NCI-H526 treated with DMSO at 0.1 percent for 48 hours (cell line): ENCODE measurements at places on chromosomes 6 and 20.

- DNase-seq, result no peak
Observed at GRCh38 chr6:111757342-111757741, 115.9 kb downstream of the FYN start.

GRCh38 chr20:33900521-33901131, 89.5 kb downstream of the CHMP4B start:
- DNase-seq, result no peak

DNA sequence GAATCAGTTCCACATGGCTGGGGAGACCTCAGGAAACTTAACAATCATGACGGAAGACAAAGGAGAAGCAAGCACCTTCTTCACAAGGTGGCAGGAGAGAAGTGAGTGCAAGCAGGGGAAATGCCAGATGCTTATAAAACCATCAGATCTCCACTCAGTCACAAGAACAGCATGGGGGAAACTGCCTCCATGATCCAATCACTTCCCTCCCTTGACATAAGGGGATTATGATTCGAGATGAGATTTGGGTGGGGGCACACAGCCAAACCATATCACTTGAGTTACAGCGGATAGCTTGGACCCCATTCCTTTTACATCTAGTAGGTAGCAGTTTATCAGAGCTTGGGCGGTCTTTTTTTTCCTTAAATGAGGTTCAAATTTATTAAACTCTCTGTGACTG, 19.1 kb downstream of the AFDN start:
- DNase-seq, result no peak

DNA sequence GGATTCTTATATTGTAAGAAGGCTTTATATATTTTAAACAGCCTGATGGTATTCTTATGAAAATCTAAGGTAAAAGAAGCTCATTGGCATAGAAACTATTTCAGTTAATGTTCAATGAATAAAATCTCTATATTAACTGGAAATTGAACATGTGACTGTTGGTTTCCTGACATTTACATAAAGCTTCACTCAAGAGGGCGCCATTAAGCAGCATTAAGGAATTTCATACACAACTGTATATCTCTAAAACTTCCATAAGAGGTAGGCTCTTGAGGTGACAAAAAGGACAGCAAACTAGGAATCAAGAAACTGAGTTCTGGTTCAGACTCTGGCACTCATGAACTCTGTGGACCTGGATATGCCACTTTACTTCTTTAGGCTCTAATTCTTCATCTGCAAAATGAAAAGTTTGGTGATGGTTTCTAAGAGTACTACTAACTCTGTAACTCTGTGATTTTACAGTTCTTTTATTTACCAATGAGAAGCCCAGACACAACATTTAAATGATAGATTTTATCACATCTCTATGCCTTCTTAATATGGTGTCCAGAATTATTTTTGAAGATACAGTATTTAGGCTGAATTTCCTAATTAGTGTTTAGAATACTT, 147.5 kb downstream of the FLRT3 start:
- DNase-seq, result peak; percentile 15

GRCh38 chr20:17619351-17620093, 49.6 kb downstream of the DSTN start:
- no peak for DNase-seq

GRCh38 chr20:58546756-58547622, 31.8 kb upstream of the APCDD1L start:
- no peak for DNase-seq

DNA sequence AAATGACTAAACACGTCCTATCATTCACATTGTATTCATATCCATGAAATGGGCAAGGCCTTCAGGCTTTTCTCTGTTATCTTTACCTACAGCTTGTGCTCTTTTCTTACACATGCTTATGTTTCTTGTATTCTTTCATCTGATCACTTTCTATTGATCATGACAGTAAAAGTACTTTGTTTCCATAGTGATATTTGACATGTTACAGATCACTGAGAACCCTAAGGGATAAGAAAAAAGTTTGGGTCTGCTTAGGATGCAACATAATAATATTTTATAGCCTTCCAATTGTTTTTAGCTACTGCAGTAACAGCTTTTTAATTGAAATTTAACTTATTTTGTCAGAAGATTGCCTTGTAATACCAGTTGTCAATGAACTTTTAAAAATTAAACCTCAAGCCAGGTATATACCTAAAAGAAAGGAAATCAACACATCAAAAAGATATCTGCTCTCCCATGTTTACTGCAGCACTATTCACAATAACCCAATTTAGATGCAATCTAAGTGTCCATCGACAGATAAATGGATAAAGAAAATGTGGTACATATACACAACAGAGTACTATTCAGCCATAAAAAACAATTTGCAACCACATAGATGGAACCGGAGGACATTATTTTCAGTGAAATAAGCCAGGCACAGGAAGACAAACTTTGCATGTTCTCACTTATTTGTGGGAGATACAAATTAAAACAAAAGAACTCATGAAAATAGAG, 3.0 kb upstream of the SMIM8 start:
- no peak for DNase-seq

DNA sequence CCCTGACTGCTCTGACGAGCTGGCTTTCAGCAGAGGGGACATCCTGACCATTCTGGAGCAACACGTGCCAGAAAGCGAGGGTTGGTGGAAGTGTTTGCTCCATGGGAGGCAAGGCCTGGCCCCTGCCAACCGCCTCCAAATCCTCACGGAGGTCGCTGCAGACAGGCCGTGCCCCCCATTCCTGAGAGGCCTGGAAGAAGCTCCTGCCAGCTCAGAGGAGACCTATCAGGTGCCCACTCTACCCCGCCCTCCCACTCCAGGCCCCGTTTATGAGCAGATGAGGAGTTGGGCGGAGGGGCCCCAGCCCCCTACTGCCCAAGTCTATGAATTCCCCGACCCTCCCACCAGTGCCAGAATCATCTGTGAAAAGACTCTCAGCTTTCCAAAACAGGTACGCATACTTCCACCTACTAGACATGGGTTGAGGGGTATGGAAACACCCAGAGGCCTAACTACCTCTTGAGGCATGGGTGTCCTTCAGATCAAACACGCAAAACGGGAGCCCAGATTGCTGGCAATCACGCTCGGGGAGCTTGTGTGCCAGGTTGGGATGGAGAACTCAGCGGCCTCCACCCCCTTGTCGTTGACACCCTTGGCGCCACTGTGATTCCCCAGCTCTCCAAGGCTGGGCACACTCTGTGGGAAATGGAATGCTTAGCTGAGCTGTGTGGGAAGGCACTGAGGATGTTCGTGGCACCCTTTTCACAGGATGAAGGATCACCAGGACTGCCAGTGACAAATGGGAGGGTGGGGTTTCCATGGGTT, 25.3 kb downstream of the CASS4 start:
- no peak for DNase-seq

DNA sequence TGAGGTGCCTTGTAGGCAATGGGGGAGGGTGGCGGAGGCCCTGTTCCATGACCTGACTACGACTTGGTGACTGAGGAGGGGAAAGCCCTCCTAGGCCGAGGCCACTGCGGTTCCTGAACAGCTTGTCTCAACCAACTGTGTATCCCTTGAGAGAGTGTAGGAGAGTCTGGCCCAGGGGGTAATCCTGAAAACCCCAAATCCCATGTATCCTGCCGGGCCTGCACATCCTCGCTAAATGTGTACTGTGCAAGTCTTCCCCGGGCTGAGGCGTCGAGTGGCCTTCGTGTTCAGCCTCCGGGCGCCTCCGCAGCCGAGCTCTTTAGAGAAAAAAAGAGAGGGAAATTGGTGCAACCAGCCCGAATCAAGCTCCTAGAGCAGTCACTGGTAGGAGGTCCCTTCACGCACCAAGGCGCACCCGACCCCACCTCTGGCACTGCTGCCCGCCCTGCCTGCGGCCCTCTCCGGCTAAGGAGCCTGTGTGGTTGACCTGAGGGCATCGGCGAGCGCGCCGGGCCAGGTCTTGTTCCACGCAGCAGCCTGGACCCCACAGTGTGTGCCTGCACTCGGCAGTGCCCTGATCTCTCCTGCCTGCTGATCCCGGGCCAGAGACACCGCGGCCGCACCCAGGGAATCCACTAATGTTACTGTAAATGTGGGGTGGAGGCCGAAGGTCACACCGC, 7.3 kb downstream of the SIM1 start:
- no peak for DNase-seq

GRCh38 chr6:164206807-164207423, 792.4 kb downstream of the QKI start:
- DNase-seq, result no peak

DNA sequence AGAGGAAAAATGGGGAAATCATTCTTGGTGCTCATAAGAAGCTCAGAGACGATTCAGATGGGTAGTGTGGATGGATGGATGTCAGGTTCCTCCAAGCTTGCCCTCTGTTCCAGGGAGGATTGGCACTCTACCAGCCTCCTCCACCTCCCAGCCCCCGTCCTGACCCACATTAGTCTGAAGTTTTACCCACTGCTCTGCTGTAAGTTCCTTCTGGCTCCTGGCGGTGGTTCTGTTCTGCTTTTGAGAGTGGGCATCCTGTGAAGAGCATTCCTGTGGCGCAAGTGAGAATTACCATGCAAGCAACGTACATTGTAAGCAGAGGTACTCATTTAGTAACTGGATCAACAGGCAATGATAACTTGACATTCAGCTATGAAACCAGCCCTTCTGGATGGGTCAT, 103.4 kb downstream of the SYNDIG1 start:
- DNase-seq, result no peak

DNA sequence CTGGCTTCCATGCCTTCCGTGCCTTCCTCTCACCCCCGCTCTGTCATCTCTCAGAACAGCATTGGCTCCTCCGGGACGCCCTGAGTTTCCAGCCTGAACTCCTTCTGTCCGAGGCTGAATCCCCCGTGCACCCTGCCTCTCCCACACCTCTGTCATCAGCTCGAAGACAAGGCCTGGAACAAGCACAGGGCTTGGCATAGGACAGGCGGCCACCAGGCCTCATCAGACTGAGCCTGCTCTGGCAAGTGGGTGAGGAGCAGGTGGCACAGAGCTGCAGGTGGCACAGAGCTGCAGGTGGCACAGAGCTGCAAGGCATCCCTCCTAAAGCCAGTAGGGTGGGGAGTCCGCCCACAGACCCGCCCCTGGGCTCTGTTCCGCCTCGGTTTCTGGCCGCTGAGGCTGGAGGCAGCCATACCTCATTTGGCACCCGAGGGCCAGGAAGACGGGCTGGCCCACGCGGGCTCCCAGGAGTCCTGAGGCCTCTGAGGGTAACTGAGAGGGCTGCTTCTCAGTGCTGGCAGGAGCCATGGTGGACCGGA, 60.2 kb downstream of the EZR start:
- DNase-seq, result no peak

DNA sequence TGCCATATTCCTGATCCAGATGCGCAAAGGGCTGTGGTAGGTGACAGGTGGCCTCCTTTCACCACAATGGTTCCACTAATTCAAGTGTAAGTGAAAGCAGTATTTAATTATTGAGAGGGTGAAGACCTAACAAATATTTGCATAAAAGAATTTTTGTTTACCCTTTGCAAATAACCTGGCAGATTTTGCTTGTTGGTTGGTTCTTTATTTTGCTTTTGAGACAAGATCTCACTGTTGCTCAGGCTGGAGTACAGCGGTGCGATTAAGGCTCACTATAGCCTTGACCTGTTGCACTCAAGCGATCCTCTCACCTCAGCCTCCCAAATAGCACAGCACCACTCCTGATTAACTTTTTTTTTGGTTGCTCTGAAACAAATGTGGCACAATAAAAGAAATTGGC, 49.2 kb downstream of the PCNA start:
- DNase-seq, result peak; percentile 45

DNA sequence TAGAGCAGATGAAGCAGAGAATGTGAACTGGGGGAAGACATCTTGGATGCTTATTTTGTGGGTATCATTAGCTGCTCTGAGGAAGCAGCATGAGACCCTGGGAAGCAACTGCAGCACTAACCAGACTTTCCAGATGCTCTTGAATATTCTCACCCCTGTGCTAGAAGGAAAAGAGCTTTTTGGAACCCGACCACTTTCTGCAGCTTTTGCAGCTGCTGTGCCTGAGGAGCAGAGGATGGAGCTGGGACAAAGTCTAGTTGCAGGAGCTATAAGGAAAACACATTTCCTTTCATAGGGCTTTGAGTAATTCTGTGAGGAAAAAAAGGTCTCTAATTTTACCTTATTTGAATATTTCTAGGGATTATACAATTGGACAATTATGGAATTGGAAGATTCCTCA, 369.7 kb downstream of the CD109 start:
- no peak for DNase-seq

- DNase-seq, result no peak
Observed at GRCh38 chr6:36201612-36202011, 5.1 kb downstream of the BRPF3 start.

DNA sequence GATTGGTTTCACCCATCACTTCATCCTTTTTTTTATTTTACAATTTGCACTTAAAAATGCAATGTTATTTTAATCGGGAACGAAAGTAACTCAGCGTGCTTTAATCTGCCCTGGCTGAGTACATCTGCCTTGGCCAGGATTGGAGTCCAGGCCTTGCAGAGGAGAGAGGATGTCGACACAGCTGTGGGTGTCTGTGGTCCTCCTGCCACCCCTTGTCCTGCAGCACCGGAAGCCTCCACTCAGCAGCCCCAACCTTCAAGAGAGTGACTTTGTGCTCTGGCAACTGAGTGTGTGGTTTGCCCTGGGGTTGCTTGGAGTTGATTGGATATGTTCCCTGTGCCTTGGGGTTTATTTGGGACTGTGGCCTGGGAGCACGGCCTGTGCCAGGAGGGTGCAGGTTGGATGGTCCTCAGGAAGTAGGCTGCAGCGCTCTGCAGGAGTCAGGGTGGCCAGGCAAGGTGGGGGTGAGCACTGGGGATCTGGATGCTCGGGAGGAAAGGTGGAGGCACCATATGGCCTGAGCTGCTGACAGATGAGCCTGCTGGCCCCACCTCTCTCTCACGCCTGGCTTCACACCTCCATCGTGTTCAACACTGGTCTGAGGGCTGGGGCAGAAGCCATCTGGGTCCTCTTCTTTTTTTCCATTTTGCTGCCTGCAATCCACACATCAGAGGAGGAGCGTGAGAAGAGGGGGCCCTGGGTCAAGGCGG, 4.3 kb downstream of the MYT1 start:
- no peak for DNase-seq

DNA sequence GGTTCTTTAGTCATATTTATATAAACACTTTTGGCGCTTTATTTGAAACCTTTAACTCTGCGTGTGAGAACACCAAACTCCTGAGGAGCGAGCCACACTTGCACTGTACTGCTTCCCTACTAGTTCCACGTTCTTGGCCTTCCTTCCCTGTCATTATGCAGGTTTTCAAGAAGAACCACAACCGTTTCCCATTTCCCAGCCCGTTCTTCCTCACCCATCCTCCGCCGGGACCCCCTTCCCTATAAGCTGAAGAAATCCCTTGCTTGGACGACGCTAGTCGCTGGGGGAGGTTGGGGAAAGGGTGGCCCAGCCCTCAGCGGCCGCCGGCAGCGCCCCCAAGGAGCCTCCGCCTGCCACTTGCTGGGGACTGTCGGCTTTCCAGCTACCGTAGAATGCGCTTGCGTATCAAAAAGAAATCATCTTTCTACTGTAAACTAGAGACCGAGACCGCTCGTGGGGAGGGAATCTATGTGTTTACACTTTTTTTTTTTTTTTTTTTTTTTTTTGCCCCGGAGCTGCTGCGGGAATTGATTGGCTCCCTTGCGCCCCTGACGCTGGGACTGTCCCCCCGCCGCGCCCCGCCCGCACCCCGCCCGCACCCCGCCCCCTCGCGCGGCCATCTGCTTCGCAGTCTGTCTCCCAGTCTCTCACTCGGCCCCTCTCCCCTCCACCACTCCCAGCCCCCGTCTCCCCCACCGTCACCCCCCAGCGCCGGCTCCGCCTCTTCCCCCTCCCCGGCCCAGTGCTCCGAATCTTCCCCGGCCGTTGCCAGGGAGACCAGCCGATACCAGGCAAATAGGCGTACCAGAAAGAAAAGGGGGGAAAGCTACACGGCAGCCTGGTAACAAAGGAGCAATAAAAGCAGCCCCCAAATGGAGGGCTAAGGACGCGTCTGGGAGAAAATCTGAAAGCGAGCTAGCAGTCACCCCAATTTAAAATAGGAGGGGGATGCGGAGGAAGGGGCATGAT, 2.3 kb upstream of the MARCKS start:
- peak; percentile 98 for DNase-seq
